ENCODE measurements at places on chromosomes 1 and 21.

DNA sequence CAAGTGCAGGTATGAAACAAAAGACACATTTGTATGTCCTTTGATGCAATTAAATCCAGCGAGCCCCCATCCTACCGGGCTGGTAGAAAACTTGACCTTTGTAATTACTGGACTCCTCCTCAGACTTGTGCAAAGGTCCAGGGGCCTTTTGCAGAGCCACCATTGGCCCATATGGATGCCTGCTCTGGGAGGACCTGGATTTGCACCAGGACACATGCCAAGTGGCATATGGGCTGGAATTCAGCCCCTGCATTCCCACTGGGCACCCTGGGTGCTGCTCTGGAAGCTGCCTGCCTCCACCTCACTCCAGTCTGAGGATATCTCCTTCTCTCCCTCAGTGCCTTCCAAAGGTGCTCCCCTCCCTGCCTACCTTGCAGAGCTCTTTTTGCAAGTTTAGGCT lies 36.0 kb downstream of the LACTBL1 start:
- no peak for DNase-seq

DNA sequence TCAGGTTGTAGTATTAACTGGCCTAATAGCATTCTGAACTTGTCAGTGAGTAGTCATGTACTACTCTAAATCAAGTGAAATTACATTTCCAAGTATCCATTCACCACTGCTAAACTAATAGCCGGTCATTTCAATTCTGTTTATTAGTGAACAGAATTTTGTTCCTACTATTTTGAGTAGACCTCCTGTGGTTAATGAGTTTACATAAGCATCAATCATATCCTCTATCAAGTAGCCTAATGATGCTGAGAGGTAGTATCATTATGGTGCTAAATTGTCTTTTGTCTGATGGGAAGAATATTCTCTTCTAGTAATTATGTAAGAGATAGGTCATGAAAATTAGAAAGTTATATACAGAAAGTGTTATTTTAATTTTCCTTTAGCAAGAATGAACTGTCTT lies 602.8 kb downstream of the KCNT2 start:
- no peak for DNase-seq

DNA sequence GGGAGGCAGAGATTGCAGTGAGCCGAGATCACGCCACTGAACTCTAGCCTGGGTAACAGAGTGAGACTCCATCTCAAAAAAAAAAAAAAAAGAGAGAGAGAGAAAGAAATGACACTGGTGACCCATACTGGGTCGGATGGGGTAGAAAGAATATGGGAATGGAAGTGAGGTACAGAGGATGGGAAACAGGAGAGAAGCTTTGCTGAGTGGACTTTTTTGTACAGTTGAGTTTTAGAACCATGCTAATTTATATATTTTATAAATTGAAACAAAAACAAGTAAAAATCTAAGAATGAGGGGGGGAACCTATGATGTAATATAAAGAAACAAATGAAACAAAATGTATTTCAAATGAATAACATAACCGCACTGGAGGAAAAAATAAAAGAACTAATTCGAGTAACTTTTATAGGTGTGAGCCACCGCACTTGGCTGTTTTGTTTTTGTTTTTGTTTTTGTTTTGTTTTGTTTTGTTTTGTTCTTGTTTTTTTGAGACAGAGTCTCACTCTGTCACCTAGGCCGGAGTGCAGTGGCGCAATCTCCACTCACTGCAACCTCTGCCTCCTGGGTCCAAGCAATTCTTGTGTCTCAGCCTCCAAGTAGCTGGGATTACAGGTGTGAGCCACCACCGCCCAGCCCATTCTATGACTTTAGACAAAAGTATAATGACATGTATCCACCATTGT lies 18.3 kb upstream of the KLF17 start:
- no peak for DNase-seq

GRCh38 chr1:223198628-223198965 lies 55.5 kb upstream of the TLR5 start:
- no peak for DNase-seq

DNA sequence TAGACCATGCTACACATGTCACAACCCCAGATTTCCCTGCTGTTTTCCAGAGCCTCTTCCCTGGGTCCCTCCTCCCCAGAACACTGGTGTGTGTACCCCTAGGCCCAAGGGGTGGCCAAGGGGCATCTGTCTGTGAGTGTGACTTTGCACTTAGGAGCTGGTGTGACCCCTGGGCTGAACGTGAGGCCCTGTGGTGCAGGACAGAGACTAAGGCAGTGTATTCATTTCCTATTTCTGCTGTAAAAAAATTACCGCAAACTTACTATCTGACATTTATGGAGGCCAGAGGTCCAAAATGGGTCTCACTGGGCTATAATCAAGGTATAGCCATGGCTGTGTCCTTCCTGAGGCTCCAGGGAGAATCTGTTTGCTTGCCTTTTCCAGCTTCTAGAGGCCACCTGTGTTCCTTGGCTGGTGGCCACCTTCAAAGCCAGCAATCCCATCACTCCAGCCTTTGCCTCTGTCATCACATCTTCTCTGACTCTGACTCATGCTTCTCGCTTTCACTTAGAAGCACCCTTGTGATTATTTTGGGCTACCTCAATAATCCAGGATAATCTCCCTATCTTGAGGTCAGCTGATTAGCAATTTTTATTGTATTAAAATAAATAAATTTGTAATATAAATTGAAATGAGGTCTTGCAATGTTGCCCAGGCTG lies 24.0 kb upstream of the ELOA start:
- DNase-seq, result no peak

DNA sequence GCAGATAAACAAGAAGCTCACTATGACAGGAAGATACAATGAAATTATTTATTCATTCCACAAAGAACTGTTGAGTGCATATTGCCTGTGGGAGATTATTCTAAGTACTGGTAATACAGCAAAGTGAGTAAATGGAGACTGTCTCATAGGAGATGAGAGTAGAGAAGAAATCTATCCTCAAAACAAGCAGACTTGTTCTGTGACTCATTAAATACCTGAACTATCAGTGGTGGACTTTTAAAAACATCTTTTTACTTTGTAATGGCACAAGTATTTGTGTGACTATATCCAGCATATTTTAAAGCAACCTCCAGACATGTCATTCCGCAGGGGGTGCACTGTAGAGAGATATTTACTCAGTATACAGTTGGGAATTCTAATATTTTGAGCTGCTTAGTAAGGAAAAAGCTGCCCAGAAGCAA lies 259.2 kb downstream of the FMN2 start:
- no peak for DNase-seq

- no peak for DNase-seq
Observed at GRCh38 chr1:107293901-107294613, 153.2 kb downstream of the NTNG1 start.

DNA sequence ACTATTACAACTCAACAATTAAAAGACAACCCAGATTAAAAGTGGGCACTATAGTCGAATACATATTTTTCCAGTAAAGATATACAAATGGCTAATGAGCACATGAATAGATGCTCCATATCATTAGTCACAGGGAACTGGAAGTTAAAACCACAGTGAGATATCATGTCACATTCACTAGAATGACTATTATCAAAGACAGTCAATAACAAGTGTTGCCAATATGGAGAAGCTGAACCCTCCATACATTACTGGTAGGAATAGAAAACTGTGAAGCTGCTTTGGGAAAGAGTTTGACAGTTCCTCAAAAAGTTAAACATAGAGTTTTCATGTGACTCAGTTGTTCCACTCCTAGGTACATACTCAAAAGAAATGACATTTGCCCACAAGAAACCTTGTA lies 30.6 kb upstream of the MRPS6 start:
- no peak for DNase-seq

DNA sequence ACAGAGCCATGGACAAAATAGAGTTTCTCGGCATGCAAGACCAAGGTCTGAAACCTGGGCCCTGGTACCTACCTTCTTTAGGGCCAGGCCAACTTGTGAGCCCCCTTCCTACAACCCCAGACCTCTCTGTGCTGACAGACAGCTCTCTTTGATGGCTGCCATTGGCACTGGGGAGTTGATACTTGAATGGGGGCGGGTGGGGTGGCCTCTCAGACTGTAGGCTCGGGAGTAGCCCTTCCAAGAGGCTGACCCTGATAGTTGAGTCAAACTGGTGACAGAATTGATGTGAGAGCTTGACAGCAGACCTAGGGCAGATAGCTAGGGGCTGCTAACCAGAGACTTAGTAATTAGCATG lies 44.7 kb upstream of the PSEN2 start:
- DNase-seq, result no peak

- DNase-seq, result no peak
Observed at GRCh38 chr1:238985312-238985711, 401.1 kb upstream of the CHRM3 start.

DNA sequence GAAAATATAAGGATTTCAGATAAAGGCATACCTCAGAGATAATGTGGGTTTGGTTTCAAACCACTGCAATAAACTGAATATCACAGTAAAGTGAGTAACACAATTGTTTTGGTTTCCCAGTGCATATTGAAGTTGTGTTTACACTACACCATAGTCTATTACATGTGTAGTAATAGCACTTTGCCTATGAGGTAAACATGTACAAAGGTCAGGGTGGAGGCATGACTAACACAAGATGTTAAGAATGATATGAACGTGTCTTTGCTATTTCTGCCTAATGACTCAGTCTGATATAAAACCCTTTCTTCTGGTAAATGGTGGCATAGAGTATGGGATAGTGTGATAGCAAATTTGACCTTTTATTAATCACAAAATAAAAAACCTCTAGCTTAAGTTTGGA lies 621.5 kb upstream of the ADGRL2 start:
- no peak for DNase-seq

GRCh38 chr1:229305392-229305791 lies 34.5 kb downstream of the RAB4A start:
- no peak for DNase-seq

DNA sequence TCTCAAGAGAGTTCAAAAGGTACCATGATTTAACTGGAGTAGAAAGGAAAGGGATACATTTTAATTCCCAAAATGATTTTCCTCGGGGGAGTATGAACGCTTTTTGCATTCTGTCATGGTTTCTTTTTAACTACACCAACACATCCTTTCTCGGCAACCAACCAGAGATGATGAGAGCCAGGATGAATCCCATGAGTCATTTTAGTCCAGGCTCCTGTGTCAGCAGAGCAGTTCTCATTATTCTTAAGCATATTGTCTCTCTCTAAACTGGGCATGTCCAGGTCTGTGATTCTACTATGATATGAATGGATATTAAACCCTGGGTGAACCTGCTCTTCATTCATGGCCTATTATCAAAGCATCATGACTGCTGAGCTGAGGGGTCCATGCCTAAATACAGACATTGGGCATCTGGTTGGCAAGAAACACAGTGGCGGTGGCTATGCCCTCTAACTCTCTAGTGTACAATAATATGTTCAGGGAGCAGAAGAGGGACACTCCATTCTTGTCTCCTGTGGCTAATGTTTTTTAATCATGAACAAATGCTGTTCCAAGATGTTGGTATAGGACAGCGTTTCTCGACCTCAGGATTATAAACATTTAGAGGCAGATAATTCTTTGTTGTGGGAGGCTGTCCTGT lies 124.3 kb upstream of the ESRRG start:
- DNase-seq, result no peak

DNA sequence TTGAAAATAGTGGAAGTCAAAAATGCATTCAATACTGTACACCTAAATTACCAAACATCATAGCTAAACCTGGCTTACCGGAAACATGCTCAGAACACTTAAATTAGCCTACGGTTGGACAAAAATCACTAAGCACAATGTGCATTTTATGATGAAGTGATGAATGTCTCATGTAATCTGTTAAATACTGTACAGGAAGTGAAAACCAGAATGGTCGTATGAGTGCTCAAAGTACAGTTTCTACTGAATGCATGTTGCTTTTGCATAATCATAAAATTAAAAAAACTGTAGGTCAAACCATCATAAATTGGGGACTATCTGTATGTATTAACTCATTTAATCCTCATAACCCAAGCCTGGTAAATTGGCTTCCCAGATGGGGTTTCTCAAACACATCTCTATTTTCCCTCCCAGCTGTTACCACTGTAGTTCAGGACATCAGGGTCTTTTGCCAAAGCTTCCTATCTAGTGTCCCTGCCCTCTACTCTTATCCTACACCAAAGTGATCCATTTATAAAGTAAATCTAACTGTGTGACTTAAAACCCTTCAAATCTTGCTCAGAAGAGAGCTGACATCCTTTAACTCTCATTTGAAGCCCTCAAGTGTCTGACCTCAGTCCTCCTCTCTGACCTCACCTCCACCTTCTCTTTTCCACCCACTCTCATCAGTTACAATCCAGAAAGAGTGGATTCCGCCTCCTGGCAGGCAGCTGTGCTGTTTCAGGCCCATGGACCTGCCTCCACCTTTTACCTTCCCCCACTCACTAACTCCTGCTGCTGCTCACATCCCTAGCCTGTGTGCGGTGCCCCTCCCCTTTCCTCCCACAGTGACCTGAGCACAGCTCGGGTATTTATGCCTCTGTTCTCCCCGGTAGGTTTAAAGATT lies 356.4 kb upstream of the ST6GALNAC5 start:
- no peak for DNase-seq

DNA sequence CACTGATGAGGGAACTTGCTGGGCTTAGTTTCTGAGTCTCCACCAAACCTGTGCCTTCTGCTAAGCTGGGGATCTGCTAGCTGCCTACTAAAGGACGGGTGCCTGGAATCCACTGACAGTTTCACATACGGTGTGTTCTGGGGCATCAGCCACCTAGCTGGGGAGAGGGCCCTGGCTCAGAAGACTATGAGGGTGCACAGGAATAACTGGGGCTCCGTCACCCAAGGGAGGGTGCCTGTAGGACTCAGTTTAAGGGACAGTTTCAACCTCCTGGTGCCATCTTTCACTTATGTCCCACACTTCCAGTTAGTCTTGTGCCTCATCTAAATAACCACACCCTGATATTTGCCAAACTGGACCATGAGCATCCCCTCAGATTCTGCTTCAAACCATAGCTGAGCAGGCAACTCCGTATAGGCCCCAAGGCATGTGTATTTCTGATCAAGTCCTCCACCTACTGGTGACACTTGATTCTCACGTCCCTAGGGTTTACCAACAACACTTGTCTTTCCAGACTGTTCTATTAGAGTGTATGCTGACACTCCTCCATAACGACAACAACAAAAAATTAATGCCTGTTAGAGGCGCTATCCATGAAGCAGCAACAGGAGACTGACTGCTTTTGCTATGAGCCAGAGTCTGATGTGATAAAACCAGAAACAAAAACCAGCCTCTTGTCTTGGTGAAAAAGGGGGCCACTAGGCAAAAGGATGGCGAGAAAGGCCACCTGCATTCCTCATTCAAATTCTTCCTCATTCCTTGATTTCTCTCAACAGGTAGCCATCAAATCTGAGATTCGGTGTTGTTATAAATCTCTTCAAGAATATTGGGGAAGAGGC lies 55.0 kb upstream of the PAXBP1 start:
- DNase-seq, result peak; percentile 41

DNA sequence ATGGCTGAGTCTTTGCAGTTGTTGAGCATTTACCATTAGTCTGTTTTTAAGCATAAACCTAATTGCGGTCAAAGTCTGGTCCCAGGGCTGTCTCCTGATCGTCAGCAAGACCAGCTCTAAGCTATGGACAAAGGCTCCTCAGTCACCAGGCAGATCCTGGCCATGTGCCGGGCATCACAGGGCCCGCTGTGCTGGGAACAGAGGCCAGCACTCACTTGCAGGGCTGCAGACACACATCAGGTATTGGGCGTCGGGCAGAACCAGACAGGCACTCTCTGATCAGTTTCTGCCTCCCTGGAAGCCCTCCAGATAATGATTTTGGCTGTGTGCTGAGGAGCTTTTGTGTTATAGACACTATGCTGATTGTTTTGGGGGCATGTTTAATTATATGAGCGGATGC lies 26.6 kb downstream of the TMEM51 start:
- peak; percentile 71 for DNase-seq
